ENCODE measurements at places on chromosomes 5 and 9.
A peak's percentile ranks its signal among the peaks of the same experiment; 100 is the strongest.

- H3K27ac ChIP-seq: no peak overlapping the region
- H3K4me3 ChIP-seq: no peak overlapping the region
- H3K4me1 ChIP-seq: no peaks in the 10 kb centered on the region
- H3K36me3 ChIP-seq: no peaks in the 10 kb centered on the region
- DNase-seq: no peak
These were observed 4.6 kb upstream of the HNRNPA0 start for GRCh38 chr5:137758715-137759306.

DNA sequence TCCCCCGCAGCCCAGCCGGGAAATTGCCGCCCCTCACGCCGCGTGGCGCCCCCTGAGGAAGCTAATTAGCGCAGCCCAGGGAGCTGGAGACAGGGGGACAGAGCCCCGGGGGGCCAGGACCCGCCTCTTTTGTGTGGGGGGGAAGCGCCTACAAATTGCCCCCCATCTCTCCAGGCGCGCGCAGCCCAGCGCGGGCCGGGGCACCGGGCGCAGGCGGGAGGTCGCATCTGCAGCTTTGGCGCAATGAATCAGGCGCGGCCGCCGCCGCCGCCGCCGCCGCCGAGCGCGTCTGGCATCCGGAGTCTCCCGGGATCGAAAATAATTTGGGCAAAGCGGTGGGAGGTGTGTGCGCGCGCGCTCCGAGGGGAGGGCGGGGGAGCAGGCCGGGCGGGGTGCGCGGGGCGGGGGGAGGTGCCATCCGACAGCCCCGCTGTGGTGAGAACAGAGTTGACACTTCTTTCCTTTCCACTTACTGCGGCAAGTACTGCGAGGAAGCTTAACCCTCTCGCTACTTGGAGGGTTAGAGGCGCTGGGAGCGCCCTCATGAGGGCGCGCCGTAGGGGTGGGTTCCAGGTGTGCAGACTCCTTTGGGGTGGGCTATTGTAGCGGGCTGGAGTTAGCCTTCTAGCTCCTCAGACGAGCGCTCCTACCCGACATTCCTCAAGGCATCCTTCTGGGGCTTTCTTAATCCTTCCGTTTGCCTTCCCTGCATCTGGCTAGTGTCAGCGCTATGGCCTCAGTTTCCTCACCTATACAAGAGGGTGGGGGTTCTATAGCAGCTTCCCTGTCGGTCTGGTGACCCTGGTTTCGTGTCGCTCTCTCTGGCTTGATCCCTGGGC is 63.1 kb downstream of the CXXC5 start:
- H3K27me3 ChIP-seq: no peaks in the 10 kb centered on the region
- peak overlapping the region; percentile 75 for H3K27ac ChIP-seq
- peak overlapping the region; percentile 67 for H3K4me3 ChIP-seq
- no peaks in the 10 kb centered on the region for H3K36me3 ChIP-seq

- no peak overlapping the region for H3K27ac ChIP-seq
- DNase-seq: no peak
- peaks cover 54% of the 10 kb centered on the region for H3K36me3 ChIP-seq
- H3K27me3 ChIP-seq: no peaks in the 10 kb centered on the region
- peaks cover 43% of the 10 kb centered on the region for H3K4me1 ChIP-seq
These were observed 4.6 kb downstream of the ZNF622 start for GRCh38 chr5:16461026-16461425.

- no peak for DNase-seq
- no peaks in the 10 kb centered on the region for H3K4me1 ChIP-seq
- no peak overlapping the region for H3K27ac ChIP-seq
- H3K36me3 ChIP-seq: no peaks in the 10 kb centered on the region
- H3K27me3 ChIP-seq: no peaks in the 10 kb centered on the region
These were observed 261.2 kb downstream of the ANXA1 start for GRCh38 chr9:73412874-73413273.

- no peak overlapping the region for H3K27ac ChIP-seq
- H3K36me3 ChIP-seq: no peaks in the 10 kb centered on the region
- H3K4me1 ChIP-seq: no peaks in the 10 kb centered on the region
- DNase-seq: no peak
- no peaks in the 10 kb centered on the region for H3K27me3 ChIP-seq
These were observed 32.9 kb downstream of the STXBP1 start for GRCh38 chr9:127644943-127645342.

- peaks cover 7% of the 10 kb centered on the region for H3K4me1 ChIP-seq
- no peak for DNase-seq
- H3K27ac ChIP-seq: no peak overlapping the region
These were observed 65.7 kb upstream of the GNE start for GRCh38 chr9:36323926-36324325.

DNA sequence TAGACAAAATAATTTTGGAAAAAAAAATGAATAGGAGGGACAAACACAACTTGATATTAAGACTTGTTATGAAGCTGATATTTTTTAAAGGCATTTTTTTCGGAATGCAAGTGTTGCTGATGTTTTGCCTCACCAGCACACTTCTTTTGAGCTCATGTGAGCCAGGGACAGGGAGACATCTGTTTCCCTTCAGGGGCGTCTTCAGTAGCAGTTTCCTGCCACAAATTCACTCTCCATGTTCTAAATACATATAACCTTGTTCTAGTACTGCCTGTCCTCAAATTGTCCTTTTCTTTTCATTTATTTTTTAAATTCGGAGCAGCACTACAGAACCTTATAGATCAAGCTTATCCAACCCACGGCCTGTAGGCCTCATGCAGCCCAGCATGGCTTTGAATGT is 316.0 kb upstream of the PAPPA start:
- no peaks in the 10 kb centered on the region for H3K36me3 ChIP-seq
- no peak for DNase-seq
- H3K27ac ChIP-seq: no peak overlapping the region
- H3K4me1 ChIP-seq: no peaks in the 10 kb centered on the region
- H3K27me3 ChIP-seq: no peaks in the 10 kb centered on the region

GRCh38 chr5:141716009-141716408 is 34.0 kb upstream of the ARAP3 start:
- no peaks in the 10 kb centered on the region for H3K27me3 ChIP-seq
- no peak overlapping the region for H3K4me3 ChIP-seq
- H3K4me1 ChIP-seq: no peaks in the 10 kb centered on the region
- DNase-seq: no peak

DNA sequence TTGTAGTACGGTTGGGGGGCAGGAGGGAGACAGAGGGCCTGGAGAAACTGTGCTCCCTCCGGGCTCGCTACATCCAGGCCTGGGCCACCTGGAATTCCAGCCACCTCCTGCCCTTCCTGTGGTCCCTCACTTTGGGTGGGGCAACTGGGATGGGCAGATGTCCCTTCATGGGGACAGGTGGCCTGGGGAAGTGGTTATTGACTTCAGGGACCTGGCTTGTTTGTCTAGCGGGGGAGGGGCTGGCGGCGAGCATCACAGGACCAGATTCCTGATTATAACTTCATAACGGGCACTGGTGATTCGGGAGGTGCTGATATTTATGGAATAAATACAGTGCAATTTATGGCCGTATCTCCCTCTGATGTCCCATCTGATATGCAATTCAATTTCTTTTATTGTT is 20.1 kb upstream of the LAMC3 start:
- peaks cover 78% of the 10 kb centered on the region for H3K27me3 ChIP-seq
- no peak overlapping the region for H3K27ac ChIP-seq
- no peaks in the 10 kb centered on the region for H3K36me3 ChIP-seq
- no peaks in the 10 kb centered on the region for H3K4me1 ChIP-seq

DNA sequence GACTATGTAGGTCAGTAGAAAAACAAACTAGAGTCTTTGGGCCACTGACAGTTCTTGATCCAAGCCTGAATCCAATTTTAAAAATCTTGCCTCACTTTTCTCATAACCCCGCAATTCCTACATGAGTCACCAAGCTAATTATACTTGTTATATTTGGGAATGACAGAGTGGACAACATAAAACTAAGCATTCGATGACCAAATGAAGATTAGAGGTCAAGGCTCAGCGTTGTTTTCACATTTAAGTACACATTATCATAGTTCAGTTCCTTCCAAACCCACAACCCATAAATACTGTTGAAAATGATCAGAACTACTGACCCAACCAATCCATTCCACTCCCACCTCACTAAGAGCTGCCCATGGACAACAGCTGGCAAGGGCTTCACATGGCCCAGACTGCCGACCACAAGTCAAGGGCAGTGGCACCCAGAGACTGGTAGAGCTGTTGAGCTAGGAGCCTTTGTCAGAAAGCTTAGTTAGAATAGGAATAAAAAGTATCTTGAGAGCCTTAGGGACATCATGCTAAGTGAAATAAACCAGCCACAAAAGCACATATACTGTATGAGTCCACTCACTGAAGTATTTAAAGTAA is 64.2 kb downstream of the MYO10 start:
- DNase-seq: no peak
- H3K4me3 ChIP-seq: no peak overlapping the region
- H3K4me1 ChIP-seq: peaks cover 58% of the 10 kb centered on the region

GRCh38 chr9:8428389-8428788 is 628.8 kb upstream of the DMAC1 start:
- no peak for DNase-seq
- H3K4me3 ChIP-seq: no peak overlapping the region
- no peaks in the 10 kb centered on the region for H3K36me3 ChIP-seq
- H3K27ac ChIP-seq: no peak overlapping the region

DNA sequence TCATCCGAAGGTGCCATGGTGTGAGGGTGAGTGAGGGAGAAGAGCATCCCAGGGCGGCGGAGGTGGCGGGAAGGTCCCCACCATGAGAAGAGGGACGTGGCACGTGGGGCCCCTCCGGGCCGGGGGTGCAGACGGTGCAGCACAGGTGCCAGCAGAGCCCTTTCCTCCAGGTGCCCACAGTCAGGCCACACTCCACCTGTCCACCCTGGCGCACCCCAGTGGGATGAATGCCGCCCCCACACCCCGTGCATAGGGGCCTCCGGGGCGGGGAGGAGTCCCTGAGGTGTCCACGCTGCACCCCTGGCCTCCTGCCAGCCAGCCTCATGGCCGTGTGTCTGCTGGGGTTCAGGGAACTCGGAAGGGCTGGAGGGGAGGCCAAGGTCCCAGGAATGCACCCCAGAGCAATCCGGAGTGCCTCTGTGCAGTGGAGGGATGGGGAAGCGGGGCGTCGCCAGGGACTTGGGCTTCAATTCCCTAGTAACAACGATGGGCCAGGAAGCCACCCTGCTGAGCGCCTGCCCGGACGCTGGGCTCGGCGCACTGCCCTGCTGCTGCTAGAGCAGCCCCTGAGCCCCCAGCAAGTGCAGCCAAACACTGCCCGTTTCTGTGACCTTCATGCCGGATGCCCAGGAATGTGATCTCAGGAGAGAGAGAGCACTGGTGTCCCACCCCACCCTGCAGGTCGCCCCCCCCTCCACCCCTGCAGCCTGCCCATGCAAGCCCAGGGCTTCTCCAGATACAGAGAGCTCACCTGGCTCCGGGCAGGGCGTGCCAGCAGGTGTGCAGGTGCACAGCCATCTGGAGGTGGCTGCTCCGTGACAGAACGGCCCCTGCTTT is 8.8 kb upstream of the NACC2 start:
- H3K27me3 ChIP-seq: no peaks in the 10 kb centered on the region
- no peak for DNase-seq
- no peaks in the 10 kb centered on the region for H3K36me3 ChIP-seq
- no peak overlapping the region for H3K4me3 ChIP-seq
- no peak overlapping the region for H3K27ac ChIP-seq

DNA sequence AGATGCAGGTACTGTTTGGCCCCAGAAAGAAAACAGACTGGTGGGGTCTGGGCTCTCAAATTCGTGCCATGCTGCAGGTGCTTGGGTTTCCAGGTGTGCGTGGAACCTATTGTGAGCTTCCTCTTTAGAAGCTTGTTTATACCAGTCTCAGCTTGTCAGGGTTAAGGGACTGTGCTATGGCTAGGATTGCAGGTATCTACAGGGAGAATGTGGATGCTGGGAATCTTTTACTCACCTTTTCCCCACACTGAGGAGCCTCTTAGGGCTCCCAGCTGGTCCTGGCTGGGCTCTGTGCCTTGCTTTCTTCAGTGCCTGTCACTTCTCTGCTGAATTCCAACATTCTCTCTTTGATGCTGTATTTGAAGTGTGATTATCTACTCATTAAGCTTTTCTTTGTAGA is 111.8 kb downstream of the WDR70 start:
- peaks cover 6% of the 10 kb centered on the region for H3K36me3 ChIP-seq
- no peak overlapping the region for H3K27ac ChIP-seq
- H3K4me1 ChIP-seq: no peaks in the 10 kb centered on the region
- DNase-seq: no peak
- H3K27me3 ChIP-seq: no peaks in the 10 kb centered on the region
- no peak overlapping the region for H3K4me3 ChIP-seq

All from tibial artery (tissue), 4 donors.